Stimulated activated naive CD8-positive, alpha-beta T cell treated with anti-CD3 and anti-CD28 coated beads, Interleukin-15, Interleukin-2, amounts not matched to agents 100 U/mL and 50 U/mL, for 24 hours (primary cell): ENCODE measurements at places on chromosomes 11 and 22.

DNA sequence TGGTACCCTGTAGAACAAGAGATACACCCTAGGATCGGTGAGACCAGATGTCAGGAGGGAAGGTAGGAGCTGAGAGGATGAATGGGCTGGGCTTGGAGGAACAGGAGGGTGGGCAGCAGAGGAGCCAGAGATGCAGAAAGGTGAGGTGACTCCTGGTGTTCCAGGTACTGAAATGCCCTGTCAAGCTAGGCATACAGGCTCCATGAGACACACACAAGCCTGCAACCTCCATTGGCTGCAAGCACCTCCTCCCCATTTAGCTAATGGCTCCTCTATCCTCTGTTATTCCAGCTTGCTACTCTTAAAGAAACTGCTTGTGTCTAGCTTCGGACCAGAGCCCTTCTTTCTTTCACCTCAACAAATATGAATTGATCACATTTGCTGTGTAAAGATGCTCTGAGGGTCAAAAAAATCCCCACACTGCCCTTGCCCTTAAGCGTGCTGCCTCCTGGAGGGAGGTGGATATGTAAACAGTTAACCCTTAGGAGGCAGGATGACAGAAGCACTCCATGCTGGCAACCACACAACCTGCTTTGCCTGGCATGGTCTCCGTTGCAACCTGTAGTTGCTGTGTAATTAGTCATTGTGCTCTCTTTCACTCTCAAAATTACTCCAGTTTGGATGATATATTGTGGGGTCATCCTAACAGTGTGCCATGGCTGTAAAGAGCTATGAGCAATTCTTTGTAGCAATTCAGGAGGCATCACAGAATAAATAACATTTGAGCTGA lies 156.0 kb downstream of the PKNOX2 start:
- no peak for DNase-seq

DNA sequence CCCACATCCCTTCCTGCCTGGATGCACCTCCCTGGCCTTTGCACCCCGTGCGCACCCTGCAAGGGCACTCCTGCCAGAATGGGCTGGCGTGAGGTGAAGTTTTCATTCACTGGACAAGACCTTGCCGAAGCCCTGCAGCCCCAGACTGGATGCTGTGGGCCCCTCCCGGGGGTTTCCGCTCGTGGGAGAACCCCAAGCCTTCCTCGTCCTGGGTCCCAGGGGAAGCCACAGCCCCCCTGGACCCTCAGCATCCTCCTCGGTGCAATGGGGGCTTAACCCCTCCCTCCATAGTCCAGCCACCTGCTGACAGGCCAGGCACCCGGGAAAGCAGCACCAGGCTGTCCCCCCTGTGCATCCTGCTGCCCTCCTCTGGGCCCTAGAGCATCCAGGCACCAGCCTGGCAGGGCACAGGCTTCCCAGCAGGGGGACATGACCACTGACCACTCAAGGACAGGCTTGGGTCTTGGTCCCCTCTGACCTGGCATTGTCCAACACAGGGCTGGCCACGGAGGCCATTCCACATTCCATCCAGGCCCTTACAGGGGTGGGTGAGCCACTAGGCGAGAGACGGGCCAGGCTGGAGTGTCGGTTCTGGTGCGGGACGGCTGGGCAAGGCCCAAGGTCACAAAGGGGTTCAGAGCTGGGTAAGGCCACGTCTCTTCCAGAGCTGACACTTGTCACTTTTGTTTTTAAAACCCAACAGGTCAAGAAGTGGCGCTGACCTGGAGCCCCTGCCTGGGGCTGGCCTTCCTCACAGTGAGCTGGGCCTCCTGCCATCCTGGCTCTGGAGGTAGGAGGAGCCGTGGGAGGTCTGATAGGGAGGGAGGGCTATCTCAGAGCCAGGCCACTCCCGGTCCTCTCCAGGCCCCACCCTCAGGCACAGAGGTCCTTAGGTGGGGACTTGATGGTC lies 41.5 kb upstream of the PPARA start:
- no peak for DNase-seq

- DNase-seq = no peak
These were observed 273.3 kb downstream of the CTTN start for GRCh38 chr11:70671611-70672010.

- DNase-seq = no peak
These were observed 28.0 kb downstream of the ADA2 start for GRCh38 chr22:17191163-17191784.

GRCh38 chr11:126352934-126353801 lies 2.3 kb upstream of the ST3GAL4 start:
- DNase-seq = peak; percentile 20

DNA sequence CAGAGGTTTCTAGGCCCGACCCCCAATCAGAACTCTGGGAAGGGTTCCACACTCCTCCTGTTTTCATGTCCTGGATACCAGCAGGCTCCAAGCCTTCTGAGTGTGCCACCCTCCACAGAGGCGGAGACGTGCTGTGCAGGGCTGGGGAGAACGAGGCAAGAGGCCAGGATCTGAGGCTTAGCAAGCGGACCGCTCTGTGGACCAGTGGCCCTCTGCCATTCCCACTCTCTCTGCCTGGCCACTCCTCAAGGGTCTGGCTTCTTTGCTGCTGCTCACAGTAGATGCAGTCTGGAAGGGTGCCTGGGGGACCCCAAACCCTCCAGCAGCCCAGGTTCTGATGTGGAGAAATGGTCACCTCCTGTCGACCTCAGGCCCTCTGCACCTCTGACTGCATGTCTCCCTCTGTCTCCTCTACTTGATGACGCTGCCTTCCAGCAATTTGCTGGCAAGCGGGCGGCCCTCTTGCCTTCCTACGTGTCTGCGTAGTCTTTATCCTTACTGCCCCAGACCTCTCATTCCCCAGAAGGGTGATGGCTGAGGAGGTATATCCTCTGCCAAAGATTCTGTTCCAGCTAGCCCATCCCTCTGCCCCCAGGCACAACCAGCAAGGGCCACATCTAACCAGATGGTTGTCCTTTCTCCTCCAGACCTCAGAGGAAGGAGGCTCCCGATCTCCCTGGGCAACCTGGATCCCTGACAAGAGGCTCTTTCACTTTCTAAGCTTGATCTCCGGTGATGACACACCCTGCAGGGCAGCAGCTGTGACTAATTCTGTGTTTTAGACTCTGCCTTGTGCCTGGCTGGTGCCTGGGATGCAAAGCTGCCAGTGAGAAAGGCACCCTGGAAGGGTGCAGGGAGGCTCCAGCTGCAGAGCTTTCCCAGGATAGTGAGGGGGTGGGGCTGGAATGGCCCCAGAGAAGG lies 87.3 kb downstream of the NAT10 start:
- DNase-seq = no peak

- no peak for DNase-seq
These were observed 8.0 kb downstream of the SYT12 start for GRCh38 chr11:67030976-67031375.

DNA sequence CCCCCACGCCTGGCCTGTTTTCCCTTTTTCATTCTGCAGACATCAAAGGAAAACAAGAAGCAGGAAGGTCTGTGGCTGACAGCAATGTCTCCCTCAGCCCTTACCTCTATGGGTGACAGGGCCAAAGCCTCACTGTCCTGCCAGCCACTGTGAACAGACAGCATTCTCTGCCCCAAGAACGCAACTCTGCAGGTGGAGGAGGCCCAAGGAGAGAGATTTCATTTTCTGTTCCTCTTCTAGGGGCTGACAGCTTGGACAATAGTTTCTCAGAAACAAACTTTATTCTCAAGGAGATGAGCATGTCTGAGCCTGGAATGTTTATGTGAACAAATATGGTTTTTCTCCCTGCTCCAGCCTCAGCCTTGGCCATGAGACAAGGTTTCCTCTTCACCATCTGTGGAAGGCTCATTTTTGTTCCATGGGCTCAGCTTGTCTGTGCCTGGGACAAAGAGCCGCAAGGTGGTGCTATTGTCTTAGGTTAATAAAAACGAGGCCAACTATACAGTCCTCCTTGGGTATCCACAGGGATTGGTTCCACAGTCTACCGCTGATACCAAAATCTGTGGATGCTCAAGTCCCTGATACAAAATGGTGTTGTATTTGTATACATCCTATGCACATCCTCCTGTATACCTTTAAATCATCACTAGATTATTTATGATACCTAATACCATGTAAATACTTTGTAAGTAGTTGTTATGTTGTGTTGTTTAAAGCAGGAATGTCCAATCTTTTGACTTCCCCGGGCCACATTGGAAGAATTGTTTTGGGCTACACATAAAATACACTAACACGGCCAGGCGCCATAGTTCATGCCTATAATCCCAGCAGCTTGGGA lies 5.8 kb downstream of the PIWIL3 start:
- DNase-seq = peak; percentile 42

- no peak for DNase-seq
These were observed 10.0 kb downstream of the RHOG start for GRCh38 chr11:3830730-3831129.

- DNase-seq = no peak
These were observed 2.8 kb downstream of the USH1C start for GRCh38 chr11:17541330-17541885.

DNA sequence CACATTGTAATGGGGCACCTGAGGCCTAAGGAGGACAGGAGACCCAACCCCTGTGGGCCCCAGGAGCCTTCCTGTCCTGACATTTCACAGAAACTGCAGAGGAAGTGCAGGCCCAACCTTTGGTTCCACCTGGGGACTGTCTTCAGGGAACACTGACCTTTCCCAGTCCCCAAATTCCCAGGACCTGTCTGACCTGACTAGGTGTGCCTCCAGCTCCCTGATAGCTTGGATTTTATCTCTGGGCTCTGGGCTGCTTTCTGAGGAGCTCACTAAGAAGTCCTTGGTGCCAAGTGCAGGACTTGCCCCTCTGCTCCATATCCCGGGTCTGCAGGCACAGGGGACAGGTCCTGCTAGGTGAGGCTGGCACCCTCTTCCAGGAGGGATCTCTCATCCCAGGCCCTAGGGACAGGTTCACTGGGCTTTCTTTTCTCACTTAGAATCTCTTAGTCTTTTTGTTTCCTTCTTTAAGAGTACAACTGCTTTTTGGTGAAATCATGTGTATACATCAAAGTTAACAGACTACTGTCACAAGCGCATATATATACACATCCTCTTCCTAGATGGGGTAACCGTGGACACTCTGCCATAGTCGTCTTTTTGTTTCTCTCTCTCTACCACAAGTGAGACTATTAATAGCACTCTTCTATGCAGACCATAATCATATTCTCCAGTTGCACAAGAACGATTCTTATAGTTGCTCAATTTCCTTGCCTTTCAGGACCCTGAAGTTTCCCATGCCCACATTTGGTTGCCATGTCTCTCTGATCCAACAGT lies 72.0 kb upstream of the IGLL5 start:
- DNase-seq = no peak

GRCh38 chr11:33266393-33267215 lies 9.4 kb downstream of the HIPK3 start:
- no peak for DNase-seq

- DNase-seq = no peak
These were observed 23.8 kb upstream of the CAPRIN1 start for GRCh38 chr11:34027516-34028408.

DNA sequence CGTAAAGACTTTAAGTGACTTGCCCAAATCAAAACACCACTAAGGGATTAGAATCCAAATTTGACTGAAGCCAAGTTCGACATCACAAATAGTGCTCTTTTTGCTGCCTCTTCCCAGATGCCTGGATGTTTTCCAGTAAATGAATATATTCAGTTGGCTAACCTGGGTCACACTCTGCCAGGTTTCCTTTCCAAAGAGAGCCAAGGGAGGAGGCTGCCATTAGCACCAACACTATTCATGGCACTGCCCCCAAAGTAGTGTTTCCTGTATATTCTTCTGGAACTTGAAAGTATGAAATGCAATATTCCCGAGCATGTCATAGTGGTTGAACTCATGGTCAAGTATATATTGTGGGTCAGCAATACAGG lies 219.3 kb upstream of the UBASH3B start:
- DNase-seq = no peak

DNA sequence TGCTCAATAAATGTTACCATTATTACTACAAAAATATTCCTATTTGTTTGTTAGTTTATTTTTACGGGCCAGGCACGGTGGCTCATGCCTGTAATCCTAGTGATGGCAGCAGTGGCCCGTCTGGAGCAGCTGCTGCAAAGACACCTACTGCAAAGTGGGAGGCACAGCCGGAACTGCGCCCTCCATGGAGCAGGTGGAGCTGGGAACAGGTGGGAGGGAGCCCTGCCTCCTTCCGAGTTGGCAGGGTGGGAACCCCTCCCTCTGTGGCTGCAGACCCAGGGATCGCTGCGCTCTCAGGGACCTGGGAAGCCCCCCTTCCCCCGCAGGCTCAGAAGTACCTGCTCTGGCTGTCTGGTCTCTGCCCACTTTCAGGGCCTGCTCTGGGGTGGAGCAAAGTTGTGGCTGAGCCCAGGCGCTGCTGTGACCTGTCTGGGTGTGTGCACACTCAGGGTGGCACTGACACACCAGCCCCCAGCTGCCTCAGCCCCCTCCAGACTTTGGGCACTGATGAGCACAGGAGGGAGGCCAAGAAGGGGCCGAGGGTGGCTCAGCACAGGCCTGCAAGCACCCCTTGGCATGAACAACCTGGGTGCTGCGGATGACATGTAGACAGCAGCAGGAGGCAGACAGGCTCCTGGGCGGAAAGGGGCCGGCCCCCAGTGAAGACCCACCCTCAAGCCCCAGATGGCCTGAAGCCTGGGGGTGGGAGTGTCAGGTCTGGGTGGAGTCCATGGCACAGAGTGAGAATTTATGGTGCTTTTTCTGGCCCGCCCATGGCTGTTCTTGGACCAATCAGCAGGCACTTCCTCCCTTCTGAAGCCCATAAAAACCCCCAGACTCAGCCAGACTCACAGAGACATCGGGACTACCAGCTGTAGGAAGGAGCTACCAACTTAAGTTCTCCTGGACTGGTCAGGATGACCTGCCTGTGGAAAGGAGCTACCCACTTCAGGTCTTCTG lies 103.7 kb upstream of the CLMP start:
- DNase-seq = no peak

DNA sequence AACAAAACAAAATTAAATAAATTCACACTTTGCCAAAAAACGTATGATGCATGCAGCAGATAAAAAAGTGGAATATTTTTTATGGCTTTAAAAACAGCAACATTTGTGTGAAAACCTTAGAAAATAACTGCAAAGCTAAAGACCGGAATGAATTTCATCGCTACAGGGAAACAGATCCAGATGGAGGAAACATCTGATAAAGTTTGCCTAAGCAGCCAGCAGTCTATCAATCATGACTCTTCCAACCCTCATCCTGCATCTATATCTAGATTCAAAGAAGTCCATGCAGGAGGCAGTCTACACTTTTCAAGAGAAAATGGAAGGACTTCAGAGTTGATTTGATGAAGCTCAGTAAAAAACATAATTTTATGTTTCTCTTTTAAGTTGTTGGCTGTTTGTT lies 126.8 kb downstream of the SWAP70 start:
- no peak for DNase-seq

DNA sequence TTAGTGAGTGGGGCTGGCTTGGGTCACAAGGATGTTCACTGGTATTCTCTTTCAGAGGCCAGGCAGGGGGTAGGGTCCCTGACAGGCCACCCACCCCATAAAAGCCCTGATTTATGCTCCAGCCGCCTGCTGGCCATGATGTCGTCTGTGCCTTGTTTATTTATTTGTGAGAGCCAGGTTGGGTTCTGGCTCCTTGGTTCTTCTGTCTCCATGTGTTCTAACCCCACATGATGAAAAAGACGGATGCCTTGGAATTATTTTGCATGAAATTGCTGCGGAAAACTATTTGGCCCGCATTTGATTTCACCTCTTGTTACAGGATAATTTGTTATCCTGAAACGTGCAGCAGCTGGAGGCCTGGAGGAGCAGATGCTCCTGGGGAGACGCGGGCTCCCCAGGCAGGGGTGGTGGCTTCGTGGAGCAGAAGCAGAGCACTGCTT lies 46.3 kb upstream of the WNT11 start:
- no peak for DNase-seq

GRCh38 chr22:44431256-44431655 lies 66.8 kb downstream of the RTL6 start:
- no peak for DNase-seq
